ENCODE measurements at places on chromosomes 5 and 9.

- peak; percentile 25 for DNase-seq
Observed at GRCh38 chr5:28313321-28313951, 1275.0 kb upstream of the CDH9 start.

DNA sequence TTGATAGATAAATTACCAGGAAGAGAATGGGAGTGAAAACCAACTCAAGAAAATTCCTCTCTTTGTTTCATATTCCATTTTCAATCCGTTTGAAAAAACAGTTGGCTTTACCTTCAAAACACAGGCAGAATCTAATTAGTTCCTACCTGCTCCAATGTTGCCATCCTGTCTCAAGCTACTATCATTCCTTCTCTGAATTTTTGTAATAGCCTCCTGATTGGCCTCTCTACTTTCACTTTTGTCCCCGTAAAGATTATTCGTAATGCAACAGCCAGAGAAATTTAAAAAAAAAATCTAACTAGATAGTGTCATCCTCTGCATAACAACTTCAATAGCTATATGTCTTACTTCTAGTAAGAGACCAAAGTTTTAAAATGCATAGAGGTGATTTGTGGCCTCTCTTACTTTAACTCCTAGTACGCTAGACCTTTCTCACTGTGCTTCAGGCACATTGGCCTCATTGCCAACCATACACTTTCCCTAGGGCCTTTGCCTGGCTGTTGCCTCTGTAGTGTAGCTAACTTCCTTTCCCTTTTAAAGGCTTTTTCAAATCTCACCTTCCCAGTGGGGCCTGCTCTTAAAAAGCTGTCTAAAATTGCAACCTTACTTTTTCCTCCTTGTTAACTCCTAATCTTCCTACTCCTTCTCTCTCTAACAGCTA, 311.3 kb upstream of the GRIN3A start:
- no peak for DNase-seq

DNA sequence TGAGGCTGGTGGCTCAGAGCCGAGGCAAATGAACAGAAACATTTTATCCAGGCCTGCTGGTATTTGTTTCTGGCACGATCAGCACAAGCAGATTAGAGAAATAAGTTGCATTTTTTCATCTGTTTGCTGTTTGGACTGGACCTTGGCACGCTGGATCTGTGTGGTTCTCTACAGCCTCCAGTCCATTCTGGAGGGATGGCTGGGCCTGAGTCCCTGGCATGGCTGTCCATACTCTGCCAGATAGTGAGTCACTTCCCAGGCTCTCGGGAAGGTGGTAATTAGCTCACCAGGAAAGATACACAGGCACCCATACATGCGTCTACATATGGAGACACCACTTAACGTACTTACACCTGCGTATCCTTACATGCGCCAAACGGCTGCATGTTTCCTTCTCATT, 78.6 kb downstream of the SPRY4 start:
- peak; percentile 43 for DNase-seq

DNA sequence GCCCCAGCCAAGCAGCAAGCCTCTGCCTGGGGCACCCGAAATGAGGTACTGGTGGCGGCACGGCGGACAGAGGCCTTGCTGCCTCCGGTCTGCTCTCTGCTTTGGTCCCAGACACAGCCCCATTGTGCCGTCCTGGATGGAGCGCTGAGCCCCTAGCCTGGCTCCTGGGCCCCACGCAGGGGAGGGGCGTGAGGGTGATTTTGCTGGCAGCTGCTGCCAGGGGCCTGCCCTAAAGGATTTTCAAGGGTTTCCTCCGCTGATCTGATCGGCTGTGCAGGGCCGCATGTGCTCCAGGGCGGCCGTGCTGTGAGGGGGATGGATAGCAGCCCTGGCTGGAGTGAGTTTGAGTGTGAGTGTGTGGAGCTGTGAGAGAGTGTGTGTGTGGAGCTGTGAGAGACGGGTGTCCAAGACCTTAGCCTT, 1.3 kb downstream of the GPSM1 start:
- no peak for DNase-seq

GRCh38 chr5:96133341-96134079, 171.9 kb upstream of the ELL2 start:
- DNase-seq, result no peak

GRCh38 chr9:134475011-134475790, 148.9 kb downstream of the RXRA start:
- DNase-seq, result no peak

DNA sequence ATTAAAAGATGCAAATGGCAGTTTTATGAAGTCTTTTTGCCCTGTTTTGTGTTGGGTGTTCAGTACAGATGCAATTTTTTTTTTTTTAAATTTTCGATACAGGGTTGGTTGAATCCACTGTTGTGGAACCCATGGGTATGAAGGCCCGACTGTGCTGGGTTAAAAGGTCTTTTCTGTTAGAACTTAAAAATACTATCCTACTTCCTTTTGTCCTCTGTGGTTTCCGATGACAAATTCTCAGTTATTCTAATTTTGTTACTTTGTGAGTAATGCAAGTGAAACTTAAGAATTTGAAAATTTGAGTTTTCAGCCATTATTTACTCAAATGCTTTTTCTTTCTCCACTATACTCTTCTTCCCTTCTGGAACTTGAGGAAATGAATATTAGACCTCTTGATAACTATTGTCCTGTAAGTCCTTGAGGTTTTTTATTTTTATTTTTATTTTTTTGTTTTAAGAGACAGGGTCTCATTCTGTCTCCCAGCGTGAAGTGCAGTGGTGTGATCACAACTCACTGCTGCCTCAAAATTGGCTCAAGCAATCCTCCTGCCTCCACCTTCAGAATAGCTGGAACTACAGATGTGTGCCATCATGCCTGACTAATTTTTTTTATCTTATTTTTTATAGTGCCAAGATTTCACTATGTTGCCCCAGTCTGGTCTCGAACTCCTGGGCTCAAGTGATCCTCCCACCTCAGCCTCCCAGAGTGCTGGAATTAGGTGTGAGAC, 67.5 kb downstream of the ZCCHC7 start:
- no peak for DNase-seq

- peak; percentile 73 for DNase-seq
Observed at GRCh38 chr9:79565245-79565644, 6.5 kb upstream of the TLE4 start.

DNA sequence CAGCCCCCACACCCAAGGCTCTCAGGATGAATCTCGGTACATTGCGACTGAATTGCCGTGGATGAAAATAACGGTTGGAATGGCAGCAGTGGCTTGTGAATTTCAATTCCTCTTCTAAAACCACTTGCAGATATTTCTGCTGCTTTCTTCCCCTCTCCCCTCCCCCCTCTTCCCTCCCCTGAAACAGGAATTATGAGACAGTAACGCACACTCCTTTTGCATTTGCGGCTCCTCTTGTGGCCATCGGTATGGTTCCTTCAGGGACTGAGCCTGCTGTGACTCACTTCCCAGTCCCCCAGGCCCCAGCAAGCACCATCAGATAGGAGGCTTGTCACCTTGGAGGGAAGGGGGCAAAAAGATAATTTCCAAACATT, 9.7 kb downstream of the DCANP1 start:
- peak; percentile 58 for DNase-seq

- no peak for DNase-seq
Observed at GRCh38 chr5:54108136-54108535, 202.2 kb downstream of the ARL15 start.

- DNase-seq, result no peak
Observed at GRCh38 chr9:116844621-116845020, 157.5 kb downstream of the TRIM32 start.

GRCh38 chr9:106333481-106333880, 529.5 kb upstream of the ZNF462 start:
- no peak for DNase-seq

DNA sequence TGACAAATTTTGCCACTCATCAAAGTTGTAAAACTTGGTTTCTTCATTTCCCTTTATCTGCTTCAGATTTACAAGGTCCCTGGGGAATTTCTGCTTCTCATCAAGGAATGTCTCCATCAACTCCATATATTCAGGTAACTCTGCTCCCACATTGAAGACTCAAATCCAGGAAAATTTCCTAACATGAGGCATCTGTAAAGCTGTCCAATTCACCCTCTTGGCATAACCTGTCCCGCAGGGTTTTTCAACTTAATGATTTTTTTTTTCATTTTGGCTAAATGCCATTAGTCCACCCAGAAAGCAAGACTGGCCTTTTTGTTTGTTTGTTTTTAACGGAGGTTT, 50.2 kb upstream of the SLC30A5 start:
- DNase-seq, result no peak

GRCh38 chr5:10360686-10361085, 7.2 kb downstream of the MARCHF6 start:
- DNase-seq, result no peak

DNA sequence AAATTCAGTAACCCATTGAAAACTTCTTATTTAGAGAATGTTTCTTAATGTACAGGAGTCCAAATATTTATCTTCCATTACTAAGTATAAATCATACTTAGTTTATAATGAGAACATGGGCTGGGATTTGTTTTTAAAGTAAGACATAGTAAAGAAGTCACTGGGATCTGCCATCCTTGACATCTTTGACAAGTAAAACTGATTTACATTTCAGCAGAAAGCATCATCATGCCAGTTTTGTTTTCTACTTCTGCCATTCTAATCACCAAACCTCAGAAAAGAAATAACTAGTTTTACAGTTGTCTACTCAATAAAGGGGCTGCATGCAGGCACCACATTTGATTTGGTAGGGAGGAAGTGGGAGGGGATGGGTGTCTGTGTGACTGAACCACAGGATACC, 221.7 kb upstream of the PPP1R2B start:
- no peak for DNase-seq

GRCh38 chr9:22211588-22212360, 202.7 kb upstream of the CDKN2B start:
- peak; percentile 33 for DNase-seq

DNA sequence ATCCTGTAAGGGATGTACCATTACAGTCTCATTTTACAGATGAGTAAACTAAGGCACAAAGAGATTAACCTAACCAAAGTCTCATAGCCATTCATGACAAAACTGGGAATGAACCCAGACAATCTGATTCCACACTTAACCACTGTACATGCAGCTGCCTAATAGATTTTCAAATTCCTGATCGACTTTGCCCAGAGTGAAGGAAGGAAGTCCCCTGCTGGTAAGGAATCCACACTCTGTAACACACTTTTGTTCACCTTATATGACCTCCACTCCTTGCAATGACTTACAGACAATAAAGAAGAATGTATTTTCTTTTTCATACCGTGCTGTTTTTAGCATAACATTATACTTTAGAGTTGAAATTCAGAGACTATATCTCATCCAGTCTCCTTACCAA, 31.3 kb upstream of the PLPP6 start:
- no peak for DNase-seq

GRCh38 chr5:90682278-90682677, 123.7 kb downstream of the ADGRV1 start:
- DNase-seq, result no peak

- DNase-seq, result peak; percentile 83
Observed at GRCh38 chr9:22041775-22042174, 32.7 kb upstream of the CDKN2B start.

- DNase-seq, result no peak
Observed at GRCh38 chr5:127941646-127942045, 141.9 kb upstream of the SLC12A2 start.

- DNase-seq, result no peak
Observed at GRCh38 chr9:5608298-5609225, 20.3 kb upstream of the RIC1 start.

DNA sequence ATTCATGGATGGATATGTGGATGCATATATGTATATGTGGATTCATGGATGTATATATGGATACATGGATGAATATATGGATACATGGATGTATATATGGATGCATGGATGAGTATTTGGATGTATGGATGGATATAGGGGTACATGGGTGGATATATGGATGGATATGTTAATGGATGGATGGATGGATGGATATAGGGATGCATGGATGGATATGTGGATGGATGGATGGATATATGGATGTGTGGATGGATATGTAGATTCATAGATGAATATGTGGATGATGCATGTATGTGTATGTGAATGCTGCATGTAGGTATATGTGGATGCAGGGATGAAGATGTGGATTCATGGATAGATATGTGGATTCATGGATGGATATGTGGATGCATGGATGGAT, 53.4 kb upstream of the SYNPO start:
- DNase-seq, result no peak

- peak; percentile 77 for DNase-seq
Observed at GRCh38 chr9:108545436-108545835, 310.4 kb downstream of the ACTL7B start.

DNA sequence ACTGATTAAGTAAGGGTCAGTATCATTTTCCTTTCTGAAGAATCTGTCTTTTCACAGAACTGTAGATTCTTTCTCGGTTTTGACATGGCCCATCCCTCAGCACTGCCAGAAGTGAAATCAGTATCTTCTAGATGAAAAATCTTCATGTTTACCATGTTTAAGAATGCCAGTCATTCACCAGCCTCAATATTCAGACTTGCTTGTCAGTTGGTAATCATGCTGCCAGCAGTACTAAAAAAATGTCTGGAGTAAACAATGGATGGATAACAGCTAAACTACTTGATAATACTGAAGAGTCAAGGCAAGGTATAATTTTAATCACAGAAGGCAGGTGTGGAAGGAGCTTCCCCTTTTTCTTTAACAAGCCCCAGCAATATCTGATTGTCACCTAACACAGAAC, 306.8 kb upstream of the DMAC1 start:
- DNase-seq, result no peak

DNA sequence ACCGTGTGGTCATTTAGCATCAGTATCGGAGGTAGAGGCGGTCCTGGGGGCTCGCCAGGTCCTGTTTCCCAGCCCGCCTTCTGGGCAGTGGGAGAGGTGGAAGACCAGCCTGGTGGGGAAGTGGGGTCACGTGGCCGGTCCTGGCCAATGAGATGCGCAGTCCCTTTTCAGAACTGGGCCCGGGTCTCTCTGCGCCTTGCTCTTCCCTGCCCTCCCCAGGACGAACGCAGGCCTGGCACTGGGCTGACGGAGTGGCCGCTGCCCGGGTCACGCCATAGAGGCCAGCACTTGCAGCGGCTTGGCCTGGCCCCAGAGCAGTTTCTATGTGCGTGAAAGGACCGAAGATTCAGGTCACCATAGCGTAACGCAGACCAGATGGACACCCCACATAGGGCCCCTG, 97.6 kb downstream of the OLFM1 start:
- no peak for DNase-seq

DNA sequence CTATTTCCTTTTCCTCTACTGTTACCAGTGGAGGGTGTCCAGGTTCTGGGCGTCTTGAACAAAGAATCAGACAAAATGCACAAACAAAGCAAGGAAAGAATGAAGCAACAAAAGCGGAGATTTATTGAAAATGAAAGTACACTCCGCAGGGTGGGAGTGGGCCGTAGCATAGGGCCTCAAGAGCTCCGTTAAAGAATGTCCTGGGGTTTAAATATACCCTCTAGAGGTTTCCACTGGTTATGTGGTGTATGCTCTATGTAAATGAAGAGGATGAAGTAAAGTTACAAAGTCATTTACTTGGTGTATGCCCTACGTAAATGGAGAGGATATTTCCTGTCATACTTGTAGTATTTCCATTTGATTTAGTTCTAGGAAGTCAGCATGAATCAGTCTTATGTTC, 113.5 kb upstream of the MRPS30 start:
- DNase-seq, result no peak

- no peak for DNase-seq
Observed at GRCh38 chr5:131475541-131475941, 159.5 kb downstream of the RAPGEF6 start.

Data from trophoblast cell (in vitro differentiated cells and primary cell).